ENCODE measurements at places on chromosomes 7 and 10.

DNA sequence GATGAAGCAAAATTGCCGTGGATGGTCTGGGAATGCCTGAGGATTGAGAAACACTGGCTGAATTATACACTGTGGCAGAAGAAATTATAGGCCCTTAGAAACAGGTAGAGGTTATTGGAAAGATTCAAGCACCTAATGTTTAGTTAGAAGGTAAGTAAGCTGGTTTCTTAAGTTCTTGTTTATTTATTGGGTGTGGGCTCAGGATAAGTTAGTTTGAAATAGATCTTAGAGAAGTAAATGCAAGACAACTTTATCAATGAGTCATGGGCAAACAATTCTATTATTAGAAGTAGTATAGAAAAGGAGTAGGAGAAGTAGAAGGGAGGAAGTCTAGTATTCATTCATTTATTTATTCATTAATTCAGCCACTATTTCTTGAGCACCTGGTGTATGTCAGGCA lies 96.5 kb downstream of the KAT6B start:
- no peak for DNase-seq

GRCh38 chr10:93771354-93771753 lies 13.6 kb downstream of the LGI1 start:
- DNase-seq: no peak

GRCh38 chr10:10294881-10295529 lies 722.7 kb upstream of the CELF2 start:
- no peak for DNase-seq

GRCh38 chr10:71581376-71581775 lies 138.2 kb downstream of the C10orf105 start:
- no peak for DNase-seq

- no peak for DNase-seq
Observed at GRCh38 chr7:124566583-124566982, 199.0 kb downstream of the GPR37 start.

GRCh38 chr7:121366852-121367431 lies 29.2 kb downstream of the FAM3C start:
- peak; percentile 52 for DNase-seq

DNA sequence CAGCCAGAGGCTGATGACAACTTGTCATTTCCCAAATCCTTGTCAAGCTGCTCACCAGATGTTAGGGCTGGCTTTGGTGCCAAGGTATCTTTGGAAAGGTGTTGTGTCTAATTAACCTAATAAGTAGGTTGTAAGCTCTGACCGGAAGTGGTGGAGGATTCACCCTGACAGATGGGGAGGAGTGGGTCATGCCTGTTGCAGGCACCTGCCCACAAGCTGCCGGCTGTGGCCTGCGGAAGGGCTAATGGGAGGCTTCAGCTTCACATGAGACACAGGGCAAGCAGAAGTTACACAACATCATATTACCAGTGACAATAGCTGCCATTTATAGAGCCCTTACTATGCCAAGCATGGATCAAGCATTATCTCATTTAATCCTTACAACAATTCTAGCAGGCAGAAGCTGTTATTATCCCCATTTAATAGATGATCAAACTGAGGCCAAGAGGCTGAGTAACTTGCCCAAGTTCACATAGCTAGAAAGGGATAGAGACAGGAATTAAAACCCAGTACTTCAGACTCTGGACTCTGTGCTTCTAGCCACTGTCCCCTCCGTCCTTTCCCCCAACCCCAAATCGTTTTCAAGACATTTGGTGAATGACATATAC lies 63.1 kb upstream of the DUSP5 start:
- no peak for DNase-seq

DNA sequence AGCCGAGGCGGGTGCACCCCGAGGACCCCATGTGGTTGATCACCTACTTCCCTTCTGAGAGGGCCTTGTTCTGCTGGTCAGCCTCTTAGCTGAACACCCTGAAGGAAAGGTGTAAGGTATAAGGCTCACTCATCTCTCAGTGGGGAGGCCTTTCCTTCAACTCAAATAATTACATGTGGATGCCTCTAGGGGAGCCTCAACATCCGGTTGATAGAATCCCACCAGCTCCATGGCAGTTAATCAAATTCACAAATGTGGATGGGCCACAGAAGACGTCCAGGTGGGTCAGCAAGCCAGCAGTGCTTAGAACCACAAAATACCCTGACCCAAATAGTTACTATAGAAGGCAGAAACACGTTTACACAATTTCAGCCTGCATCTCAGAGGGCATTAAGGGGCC lies 37.7 kb upstream of the ZNF32 start:
- no peak for DNase-seq

GRCh38 chr10:110356628-110357245 lies 52.0 kb upstream of the SMNDC1 start:
- no peak for DNase-seq

DNA sequence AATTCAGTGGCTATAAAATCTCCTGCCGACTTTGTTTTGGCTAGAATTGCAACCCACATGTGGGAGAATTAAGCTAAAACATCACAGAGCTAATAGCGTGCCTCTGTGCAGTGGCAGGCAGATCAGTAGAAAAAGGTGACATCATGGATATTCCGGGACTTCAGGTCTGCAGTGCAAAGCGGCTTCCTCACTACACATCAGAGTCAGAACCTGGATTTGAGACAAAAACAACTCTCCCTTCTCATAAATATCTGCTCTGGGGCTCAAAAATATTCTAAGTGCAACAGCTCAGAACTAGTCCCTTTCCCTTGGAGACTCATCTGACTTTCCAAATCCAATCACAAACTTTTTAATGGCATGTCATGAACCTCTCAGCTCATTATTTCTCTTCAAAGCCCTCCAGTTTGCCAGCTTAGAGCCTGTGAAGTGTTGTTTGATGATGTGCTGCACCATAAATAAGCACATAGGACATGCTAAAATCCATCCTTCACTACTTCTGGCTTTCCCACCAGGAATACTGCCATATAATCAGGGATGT lies 337.1 kb downstream of the RNLS start:
- DNase-seq: no peak

DNA sequence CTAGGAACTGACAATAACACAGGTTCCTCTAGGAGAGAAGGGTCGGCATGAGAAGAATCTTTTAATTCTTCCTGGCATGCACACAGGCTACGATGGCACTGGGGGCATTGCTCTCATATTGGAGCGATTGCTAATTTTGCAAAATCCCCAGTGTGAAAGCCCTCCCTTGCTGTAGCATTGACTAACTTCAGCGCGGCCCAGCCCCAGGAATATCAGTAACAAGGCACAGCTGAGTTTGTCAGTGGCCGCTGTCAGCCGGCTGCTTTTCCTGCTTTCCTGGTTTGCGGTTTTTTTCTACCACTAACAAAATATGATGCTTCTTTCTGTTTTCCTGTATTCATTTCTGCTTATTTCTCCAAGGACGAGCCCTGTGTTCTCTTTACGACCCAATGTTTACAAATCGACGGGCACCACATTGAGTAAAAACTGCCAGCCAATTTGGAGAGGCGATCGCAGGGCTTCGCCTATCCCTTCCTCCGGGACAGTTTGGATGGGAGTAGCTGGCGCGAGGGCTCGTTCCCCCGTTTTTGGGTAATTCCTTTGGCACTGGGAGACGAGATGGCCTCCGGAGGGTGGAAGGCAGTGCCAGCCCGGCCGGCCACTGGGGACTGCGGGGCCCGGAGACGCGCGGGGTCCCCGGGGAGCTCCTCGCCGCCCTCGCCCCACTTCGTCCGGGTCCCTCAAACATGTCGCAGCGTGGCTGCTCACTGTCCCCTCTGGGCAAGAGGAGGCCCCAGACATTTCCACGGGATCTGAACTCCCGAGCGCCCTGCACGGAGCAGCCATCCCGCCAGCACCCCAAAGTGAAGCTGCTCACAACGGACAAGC lies 967 bp downstream of the ADARB2 start:
- no peak for DNase-seq

DNA sequence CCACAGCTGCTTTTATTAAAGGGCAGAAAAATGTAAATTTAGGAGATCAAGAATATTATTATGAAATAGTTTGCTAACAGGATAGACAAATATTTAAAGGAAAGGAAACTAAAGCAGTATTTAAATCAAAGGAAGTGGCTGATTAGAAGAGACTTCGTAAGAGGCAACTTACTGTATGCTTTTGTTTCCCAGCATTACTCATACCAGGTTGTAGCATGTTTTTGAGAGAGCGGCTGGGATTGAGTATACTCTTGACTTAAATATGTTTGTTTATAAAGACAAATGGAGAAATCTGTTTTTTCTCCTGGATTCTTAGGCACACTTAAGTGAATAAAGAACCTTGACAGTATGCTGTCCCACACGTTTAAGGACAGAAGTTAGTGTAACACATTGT lies 293.7 kb downstream of the ZNF248 start:
- DNase-seq: no peak

- no peak for DNase-seq
Observed at GRCh38 chr7:117784315-117784714, 88.9 kb downstream of the CTTNBP2 start.

GRCh38 chr7:43278088-43278644 lies 165.7 kb downstream of the HECW1 start:
- DNase-seq: no peak

DNA sequence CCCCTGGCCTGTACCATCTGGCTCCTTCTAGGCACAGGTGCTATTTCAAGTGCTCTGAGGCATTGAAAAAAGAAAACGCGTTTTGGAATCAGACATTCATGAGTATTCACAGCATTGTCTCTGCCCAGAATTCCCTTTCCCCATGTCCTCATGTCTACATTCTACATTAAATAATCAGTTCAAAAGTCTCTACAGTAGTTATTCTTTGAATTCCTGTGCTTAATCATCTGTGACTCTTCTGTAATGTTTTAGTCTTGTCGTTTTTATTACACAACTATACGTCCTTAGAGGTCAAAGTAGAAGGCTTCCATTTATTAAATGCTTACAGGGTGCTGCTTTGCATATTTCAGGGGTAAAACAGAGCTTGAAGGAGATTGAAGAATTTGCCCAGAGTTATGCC lies 95.7 kb downstream of the BICC1 start:
- DNase-seq: no peak

DNA sequence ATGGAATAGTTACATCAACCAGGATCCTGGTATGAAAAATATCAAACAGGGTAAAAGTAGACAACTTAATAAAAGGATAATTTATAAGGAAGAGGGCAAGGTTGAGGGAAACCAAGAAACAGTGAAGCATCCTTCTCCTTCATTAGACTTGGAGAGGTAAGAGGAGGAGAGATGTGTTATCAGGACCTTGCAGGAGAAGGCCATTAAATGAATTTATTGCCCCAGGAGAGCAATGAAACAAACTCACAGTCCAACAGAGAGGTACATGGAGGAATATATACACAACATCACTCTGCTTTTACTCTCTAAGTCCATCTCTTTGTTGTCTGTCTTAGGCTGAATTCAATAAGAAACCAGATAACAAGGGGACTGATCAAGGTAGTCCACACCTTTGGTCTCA lies 966.2 kb downstream of the SORCS1 start:
- no peak for DNase-seq

DNA sequence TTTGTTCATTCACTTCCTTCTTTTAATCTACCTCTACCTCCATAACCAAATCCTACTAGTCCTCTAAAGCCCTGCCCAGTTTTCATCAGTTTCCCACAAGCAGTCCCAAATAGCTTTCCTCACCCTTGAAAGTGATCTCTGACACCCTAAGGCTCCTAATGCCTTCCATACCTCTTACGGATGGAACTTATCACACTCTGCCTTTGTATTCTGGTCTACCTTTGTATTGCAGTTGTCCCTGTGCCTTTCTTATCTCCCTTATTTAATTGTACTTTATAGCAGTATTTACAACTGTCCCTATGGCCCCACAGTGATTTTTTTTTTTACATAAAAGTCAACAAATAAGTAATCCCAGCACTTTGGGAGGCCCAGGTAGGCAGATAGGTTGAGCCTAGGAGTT lies 33.8 kb downstream of the ACSL5 start:
- DNase-seq: no peak

GRCh38 chr10:63383141-63383540 lies 82.6 kb downstream of the JMJD1C start:
- no peak for DNase-seq

DNA sequence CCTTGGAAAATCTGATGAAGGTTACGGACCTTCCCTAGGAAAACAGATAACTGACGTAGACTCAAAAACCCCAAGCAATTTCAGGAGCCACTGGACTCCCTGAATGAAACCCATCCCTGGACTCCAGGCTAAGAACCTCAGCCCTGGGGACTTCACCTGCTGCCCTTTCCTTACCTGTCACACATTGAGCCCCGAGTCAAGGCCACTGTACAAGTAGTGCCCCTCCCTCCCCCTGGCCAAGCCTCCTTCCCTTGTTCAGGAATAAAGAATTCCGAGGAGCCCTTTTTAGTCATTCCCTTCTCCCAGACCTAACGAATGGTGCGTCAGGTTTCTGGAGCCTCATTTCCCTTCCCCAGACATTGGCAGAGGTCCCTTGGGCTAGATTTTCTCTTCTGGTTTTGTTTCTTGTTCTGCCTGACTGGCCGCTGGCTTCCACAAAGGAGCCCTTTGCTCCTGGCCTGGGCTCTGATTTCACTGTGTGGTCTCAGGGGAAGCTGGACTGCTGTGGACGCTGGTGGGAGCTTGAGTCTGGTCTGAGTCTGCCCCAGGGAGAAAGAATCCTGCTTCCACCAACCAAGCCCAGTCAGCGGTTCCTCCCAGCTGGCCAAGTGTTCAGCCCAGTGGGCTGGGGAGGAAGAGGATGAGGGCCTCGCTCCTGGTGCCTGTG lies 31.7 kb downstream of the ZNF775 start:
- no peak for DNase-seq

- no peak for DNase-seq
Observed at GRCh38 chr10:100743626-100744135, 1.7 kb upstream of the PAX2 start.

DNA sequence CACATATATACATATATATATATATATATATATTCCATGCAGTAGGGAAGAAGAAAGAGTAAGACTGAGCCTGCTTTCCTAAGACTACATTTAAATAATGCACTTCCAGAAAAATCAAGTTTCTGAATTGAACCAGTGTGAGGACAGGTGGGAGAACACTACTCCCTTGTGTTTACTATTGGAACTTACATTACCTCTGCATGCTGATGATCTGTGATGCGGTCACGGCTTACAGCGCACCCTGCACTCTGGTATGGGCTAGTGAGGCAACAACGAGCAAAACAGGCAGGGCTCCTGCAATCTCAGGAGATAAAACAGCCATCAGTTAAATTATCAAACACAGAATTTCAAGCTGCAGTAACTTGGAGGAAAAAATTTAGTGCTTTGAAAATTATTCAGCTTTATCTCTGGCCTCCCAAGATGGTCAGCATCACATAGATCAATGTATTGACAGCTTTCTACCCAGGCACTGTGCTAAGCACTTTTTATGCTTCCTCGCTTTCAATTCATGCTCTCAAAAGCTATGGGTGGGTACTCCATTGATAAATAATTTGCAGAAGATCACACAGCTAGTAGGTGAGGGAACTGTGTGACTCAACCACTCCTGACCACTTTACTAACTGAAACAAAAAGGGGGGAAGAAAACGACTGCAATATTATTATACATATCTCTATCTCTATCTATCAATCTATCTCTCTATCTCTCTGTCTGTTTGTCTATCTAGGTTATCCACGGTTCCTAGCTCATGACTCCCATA lies 20.5 kb upstream of the SLC16A12 start:
- DNase-seq: no peak

DNA sequence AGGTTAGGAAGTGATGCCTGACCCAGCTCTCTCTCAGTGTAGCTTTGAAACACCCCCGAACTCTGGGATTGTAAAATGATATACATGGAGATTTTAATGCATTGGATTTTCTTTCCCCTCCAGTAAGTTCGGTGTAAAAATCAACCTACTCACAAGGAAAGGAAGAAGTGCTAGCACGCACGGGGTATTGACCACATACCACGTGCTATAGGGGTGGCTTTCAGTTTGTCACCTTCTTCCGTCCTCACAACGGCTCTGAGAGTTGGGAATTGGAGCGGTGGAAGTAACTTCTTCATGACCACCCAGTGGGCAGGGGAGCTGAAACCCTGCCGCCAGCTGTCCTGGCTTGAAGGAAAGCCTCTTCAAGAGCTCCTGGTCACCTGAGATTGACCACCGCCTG lies 149.4 kb upstream of the PRR15 start:
- no peak for DNase-seq
